ENCODE measurements at places on chromosomes 2 and 18.

- peak; percentile 86 for DNase-seq
Observed at GRCh38 chr2:69177063-69177771, 164.2 kb downstream of the ANTXR1 start.

GRCh38 chr18:47876813-47877212 is 53.6 kb downstream of the SMAD2 start:
- peak; percentile 27 for DNase-seq

DNA sequence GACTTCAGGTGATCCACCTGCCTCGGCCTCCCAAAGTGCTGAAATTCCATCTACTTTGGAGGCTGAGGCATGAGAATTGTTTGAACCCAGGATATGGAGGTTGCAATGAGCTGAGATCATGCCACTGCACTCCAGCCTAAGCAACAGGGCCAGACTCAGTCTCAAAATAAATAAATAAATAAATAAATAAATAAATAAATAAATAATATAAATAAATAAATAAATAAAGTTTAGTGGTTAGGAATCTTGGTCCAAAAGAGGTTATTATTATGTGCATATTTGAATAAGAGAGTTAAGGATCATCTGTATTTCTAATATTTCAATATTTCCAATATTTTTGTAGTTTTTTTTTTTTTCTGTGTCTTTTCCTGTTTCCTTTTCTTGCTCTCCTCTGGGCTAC is 90.8 kb downstream of the HS6ST1 start:
- DNase-seq, result no peak

GRCh38 chr2:170152421-170152820 is 25.5 kb upstream of the MYO3B start:
- DNase-seq, result no peak

DNA sequence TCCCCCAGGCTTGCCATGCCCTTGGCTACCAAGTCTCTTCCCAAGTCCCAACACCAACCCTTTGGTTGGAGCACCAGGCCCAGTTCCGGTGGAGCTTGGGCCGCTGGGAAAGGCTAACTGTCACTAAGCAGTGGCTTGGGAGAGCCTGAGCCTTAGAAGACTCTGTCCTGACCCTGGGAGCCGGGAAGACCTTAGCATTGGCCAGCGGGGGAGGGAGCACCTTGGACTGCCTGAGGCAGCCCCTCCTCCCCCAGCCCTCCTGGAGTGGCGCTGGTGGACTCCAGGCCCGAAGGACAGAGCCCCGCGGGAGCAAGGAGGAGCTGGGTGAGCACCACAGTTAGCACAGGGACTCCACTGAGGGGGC is 62.5 kb upstream of the POMC start:
- DNase-seq, result no peak

DNA sequence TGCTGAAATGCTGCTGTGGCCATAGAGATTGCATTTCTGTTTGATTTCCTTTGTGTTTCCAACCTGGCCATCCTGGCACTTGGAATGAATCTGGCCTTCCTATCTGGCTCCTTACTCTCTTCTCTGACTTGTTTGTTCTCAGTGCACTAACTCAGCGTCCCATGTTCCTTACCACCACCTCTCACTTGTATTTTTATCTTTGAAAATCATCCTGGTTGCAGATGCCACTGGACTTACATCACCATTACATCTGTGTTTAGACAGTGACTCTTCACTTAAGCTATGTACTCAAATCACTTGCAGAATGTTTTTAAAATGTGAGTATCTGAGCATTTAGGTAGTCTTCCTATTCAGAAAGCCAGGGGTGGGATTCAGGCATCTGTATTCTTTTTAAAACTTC is 239.5 kb downstream of the WDR7 start:
- DNase-seq, result peak; percentile 92

DNA sequence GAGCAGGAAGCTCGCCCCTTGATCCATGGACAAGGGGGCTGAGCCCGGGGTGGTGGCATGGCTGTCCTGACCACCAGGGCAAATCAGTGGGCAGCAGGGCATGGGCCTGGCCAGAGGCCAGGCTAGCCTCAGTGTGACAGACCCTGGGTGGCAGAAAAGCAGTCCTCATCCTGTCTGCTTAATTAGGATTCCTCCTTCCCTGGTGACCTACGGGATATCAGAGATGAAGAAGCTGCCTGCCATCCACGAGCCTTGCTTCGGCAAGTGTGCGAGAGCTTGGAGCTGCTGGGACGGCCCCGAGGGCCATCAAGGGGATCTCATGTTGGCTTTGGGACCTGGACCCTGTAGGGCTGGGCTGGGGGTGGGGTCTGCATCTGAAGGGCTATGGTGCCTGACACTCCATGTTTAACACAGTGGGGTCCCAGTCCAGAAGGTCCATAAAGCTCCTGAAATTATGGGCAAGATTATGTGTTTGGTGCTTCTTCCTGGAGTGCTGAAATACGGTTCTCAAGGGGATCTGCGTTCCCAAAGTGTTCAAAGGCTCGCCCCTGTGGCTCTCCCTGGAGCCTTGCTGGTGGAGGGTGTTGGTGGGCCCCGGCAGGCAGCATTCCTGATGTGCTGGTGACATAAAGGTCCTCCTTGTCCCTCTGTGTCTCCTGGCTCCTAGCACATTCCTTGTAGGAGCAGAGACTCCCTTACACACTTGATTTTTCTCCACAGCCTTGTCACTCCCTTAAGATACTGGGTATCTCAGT is 52.6 kb downstream of the KCNIP3 start:
- DNase-seq, result no peak

- no peak for DNase-seq
Observed at GRCh38 chr2:196404276-196404675, 232.9 kb upstream of the STK17B start.

- DNase-seq, result no peak
Observed at GRCh38 chr2:113207021-113207420, 33.2 kb downstream of the PSD4 start.

- no peak for DNase-seq
Observed at GRCh38 chr18:23990474-23991410, 23.8 kb upstream of the TTC39C start.

DNA sequence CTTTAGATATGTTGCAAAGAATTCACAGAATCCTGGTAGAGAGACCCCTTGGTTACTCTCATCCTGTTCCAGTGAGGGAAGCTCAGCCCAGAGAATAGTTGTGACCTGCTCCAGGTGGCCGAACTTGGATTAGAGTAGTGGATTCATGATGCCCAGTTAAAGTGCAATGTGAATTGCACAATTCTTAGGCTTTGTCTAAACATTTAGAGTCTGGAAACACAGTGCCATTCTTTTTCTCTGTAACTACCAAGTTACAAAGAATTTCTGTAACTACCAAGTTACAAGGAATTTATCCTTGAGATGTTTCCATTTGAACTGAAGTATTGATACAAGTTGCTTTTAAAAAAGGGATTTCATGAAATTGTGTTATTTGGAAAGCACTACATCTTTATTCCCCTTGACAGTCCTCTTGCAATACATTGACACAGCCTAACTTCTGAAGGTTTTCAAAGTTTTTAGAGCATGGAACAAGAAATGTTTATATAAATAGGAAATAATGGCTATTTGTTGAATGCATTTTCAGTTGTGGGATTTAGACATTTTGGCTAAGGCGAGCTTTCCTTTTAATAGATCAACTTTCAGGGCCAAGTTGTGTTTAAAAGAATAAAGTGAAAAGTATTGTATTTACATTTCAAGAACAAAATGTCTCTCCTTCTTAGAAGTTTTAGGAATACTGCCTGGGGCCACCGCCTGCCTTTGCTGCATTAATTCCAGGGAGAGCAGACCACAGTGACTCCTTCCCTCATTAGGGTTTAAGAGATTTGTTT is 315.0 kb downstream of the LPIN1 start:
- DNase-seq, result no peak

- DNase-seq, result no peak
Observed at GRCh38 chr2:106358081-106358480, 110.1 kb downstream of the RGPD3 start.

DNA sequence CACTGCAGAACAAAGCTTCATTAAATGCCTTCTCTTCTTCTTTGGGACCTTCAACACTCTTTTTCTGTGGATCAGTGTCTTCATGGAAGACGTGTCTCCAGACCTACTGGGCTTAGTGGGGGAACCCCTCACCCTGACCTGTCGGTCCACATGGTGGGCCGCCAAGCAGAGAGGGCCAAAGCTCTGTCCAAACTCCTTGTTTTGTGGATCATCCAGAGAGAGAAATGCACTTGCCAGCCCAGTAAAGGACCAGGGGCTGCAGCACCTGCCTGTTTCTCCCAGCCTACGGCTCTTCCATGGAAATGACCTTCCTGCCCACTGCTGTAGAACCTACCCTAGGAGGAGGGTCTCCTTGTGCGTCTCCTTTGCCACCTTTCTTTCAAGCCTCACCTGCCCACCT is 25.9 kb downstream of the DYSF start:
- no peak for DNase-seq

DNA sequence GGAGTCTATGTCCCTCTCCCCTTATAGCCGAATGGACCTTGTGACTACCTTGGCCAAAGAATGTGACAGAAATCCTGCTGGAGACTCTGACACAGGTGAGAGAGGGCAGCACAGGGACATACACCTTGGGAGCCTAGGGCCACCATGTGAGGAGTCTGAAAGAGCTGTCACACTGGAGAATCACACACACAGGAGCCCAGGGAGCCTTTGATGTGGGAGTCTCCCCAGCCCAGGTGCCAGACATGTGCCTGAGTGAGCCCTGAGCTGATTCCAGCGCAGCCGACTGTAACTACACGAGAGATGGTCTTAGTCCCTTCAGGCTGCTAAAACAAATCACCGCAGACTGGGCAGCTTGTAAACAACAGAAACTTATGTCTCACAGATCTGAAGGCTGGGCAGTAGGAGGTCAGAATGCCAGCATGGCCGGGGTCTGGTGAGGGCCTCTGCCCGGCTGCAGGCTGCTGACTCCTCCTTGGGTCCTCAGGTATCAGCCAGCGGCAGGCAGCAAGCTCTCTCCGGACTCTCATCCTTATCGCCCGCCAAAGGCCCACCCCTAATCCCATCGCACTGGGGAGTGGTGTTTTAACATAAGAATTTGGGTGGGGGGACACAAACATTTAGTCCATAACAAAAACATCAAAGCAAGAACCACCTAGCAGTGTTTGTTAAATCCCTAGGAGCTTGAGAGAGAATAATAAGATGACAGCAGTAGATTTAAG is 63.8 kb upstream of the GPR45 start:
- peak; percentile 85 for DNase-seq

GRCh38 chr2:228681426-228681825 is 499.9 kb upstream of the SPHKAP start:
- peak; percentile 68 for DNase-seq

DNA sequence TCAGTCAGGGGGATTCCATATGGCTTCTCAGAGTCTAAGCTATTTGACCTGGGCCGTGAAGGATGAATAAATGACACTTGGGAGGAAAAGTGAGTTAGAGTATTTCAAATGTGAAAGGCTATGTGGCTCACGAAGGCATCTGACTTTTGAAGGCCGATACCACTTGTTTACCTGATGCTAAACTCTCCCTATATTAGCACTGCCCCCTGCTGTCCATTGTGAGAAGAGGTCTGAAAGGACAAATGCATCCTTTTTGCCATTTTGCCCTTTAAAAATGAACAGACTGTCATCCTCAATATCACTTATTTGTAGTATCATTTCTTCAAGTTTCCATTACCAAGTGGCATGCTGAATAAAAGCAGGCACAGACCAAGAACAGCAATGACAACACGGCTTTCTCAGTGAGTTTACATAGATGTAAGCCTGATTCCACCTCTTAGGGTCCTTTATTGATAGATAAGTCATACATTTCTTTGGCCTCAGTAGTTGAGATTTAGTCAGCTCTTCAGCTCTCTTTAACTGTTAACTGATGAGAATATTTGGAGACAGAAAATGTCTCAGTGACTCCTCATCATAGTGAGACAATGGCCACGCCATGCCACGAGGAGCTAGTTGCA is 40.1 kb downstream of the DOCK10 start:
- DNase-seq, result peak; percentile 72

DNA sequence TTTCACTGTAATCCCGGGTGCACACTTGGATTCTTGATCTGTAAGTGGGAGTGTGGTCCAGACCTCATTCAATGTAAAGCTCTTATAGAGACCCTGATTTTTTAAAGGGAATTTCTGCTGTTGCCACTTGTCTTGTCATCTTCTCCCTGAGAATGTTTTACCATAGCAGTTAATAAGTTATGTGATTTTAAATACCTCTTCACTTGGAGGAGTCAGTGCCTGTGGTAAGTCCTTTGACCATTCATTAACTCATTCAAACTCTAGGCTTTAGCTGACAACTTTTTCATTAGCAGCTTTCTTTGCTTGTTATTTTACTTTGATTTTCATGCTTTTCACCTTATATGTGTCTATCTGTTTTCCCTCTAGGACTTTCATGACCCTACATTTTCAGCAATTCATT is 51.3 kb downstream of the FMNL2 start:
- DNase-seq, result no peak

GRCh38 chr2:66498289-66498975 is 63.5 kb downstream of the MEIS1 start:
- DNase-seq, result no peak

- peak; percentile 97 for DNase-seq
Observed at GRCh38 chr2:43086451-43087221, 139.8 kb downstream of the ZFP36L2 start.

GRCh38 chr2:199977984-199978415 is 22.6 kb downstream of the MAIP1 start:
- no peak for DNase-seq

GRCh38 chr2:145286716-145287275 is 766.9 kb upstream of the ZEB2 start:
- no peak for DNase-seq

DNA sequence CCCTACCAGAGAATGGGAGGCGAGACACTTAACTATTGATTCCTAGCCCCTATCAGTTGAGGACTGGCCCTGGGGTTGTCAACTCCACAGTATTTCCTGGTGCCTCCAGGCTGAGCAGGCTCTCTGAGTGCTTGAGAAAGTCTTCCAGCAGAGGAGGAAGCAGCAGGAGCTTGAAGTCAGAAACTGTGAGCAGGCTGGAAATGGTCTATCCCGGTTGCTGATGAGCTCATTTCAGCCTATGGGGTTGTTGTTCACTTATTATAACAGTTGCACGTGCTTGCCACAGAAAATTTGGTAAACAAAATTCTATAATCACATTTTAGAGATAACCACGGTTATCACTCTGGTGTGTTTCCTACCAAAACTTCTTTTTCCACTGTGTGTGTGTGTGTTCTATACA is 254.7 kb upstream of the THUMPD2 start:
- no peak for DNase-seq

GRCh38 chr2:106021662-106022028 is 172.5 kb downstream of the UXS1 start:
- DNase-seq, result no peak

DNA sequence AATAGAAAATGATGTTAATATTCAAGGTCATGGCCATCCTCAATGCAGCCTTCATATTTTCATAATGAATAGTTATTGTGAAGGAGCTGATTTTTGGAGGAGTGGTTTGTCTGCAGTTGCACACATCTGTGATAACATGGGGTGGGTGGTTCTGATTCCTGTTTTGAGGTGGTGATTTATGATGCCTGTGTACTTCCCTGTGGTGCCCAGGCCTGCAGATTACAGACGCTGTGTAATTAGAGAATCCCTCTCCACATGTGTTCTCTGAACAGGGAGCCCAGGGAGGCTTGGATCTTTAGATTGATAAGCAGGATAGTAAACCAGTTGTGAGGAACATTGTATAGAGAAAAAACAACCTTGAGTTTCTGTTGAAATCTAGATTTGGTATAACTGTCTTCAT is 117.5 kb downstream of the AGAP1 start:
- no peak for DNase-seq

- DNase-seq, result no peak
Observed at GRCh38 chr2:127022817-127023216, 84.1 kb downstream of the BIN1 start.

- DNase-seq, result peak; percentile 52
Observed at GRCh38 chr18:50405582-50406271, 30.9 kb downstream of the SKA1 start.
